GM18507 (cell line): ENCODE measurements at places on chromosomes 1 and 21.

DNA sequence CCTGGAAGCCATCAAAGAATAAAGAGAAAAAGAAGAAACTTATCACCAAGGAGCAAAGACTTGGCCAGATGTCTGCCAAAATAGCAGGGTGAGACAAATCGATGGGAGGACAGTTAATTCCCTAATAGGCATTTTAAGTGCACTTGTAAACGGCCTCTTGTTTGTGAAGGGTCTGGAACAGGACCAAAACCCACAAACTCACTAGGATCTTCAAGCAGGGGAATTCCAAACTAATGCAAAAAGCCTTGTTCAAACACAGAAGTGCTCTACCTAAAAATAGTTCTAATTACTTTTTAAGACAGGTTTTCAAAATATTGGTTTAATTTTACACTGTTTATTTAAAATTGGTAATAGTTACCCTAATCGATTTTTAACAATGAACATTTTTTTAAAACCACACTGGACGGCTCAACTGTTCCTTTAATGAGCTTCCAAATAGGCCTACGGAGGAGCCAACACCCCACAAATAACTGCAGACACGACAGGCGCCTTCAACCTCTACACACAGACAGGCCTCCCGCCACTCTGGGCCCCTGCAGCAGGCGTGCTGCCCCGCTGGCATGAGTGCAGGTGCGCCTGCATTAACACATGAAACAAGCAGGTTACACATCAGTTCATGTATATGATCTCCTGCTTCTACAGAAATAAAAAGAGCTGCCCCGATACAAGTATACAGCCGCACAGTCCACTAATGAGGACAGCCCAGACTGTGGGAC, 15.8 kb downstream of the UBE2G2 start:
- DNase-seq: no peak

- no peak for DNase-seq
Observed at GRCh38 chr1:167137332-167137781, 43.5 kb downstream of the STYXL2 start.

DNA sequence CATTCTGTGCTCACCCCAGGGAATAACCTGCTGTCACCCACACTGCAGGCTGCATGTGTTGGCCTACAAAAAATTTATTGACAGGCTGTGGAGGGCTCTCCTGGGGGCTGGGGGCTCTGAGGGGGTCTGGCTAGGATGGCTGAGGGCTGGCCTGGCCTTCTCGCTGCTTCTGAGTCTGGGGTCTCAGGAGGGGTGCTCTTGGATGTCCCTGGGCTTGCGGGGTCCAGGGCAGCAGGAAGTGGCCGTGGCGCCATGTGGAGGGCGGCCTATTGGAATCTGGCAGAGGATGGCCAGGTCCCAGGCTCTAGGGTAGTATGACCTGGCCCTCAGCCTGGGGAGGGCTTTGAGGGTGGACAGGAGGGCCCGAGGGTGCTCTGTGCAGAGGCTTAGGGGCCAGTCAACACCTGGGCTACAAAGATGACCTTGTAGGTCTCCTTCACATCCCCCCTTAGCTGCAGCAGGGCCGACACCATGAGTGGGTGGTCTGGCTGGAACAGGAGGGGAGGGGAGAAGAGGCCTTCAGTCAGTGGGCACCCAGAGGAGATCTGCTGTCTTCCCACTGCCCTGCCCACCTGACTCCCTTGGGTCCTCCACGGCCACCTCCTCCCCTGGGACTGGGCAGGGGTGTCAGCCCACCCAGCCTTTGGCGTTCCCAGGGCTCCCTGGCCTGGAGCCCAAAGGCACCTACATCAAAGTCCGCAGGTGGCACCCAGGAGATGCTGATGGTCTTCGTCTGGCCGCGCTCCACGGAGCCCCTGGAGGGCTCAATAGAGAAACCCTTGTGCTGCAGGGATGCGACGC, 3.0 kb upstream of the TMEM52 start:
- no peak for DNase-seq

DNA sequence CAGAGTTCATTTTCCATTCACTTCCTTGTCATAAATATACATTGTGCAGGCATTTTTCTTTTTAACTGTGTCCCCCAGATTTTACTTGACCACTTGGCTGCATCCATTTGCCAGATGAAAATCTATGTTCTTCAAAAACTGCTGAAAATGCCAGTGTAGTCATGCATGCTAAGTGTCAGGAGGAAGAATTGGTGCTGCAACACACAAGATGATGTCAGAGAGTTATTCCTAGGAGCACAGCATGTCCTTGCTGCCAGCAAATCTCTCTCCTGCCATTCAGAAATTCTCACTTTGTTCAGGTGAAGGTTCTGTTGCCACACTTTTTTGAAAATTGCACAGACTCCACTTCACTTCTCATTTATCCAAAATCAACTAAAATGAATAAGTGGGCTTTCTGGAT, 106.4 kb upstream of the MAGI3 start:
- no peak for DNase-seq

GRCh38 chr1:183645531-183645930, 7.6 kb downstream of the APOBEC4 start:
- no peak for DNase-seq

GRCh38 chr1:15343729-15344128, 66.0 kb upstream of the EFHD2 start:
- DNase-seq: no peak

GRCh38 chr1:226073184-226073950, 10.9 kb downstream of the H3-3A start:
- DNase-seq: no peak

GRCh38 chr1:56409112-56409691, 170.2 kb downstream of the PLPP3 start:
- peak; percentile 20 for DNase-seq

- DNase-seq: no peak
Observed at GRCh38 chr1:83818916-83819315, 180.0 kb downstream of the TTLL7 start.

DNA sequence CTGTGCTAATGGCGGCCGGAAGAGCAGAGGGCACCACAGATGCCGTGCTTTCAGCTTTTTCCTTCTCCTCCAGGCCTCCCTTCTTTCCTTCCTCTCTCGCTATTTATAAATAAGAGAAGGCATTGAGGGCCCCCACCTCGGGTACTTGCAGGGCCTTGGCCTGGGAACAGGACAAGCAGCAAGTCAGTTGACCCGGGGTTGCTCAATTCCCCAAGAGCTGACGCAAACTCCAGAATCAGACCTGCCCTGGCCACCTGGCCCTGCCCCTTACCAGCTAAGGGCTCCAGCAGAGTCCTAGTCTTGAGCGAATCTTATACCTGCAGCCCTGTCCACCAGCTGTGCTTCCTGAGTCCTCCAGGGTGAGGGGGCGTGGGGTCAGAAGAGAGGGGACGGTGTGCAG, 13.5 kb downstream of the TNFRSF1B start:
- DNase-seq: no peak

GRCh38 chr21:43994085-43994484, 18.0 kb upstream of the TRAPPC10 start:
- no peak for DNase-seq

GRCh38 chr1:2777424-2778219, 23.9 kb downstream of the TTC34 start:
- DNase-seq: no peak

DNA sequence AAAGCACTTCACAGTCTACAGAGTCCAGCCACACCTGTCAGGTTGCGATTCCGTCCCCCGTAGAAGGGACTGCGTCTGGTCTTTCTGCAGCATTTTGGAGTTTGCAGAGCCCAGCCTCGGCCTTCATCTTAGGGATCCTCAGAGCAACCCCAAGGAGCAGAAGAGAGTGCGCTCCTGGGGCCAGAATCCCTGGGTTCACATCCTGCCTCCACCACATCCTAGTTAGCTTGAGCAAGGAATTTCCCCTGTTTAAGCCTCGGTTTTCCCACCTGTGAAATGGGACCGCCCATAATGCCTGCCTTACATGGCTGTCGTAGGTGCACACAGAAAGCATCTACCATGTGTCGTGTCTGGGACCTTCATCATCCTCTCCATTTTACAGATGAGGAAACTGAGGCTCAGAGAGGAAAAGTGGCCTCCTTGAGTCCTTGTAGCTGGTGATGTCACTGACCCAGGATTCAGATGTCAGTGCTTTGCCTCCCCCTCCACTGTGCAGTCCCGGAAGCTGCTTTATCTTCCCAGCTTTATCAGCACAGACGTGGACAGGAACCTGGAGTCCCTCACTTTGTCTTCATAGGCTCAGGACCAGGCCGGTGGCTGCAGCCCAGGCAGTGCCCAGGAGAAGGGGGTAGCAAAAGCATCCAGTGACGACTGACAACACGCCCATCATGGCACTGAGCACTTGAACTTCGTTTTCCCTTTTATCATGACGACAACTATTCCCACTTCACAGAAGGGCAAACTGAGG, 438.5 kb downstream of the MATN1 start:
- no peak for DNase-seq

- no peak for DNase-seq
Observed at GRCh38 chr1:24708938-24709337, 36.3 kb upstream of the CLIC4 start.

- no peak for DNase-seq
Observed at GRCh38 chr1:107196973-107197562, 56.2 kb downstream of the NTNG1 start.

DNA sequence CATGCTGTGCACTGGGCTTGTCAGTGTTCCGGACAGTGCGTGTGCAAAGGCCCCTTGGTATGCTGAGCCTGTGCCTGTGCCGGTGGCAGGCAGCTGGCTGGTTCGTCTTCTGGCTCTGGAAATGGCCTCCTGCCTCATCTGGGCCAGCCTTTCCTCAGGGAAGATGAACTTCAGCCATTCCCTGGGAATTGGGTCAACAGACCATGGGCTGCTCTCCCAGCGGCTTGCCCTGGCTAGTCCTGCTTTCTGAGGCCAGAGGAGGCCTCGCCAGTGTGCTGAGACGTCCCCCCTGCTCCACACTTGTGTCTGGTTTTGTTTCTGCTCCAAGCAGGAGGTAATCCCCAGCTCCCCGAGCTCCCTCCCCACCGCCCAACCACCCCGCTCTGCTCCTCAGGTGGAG, 32.6 kb upstream of the RD3 start:
- DNase-seq: no peak

DNA sequence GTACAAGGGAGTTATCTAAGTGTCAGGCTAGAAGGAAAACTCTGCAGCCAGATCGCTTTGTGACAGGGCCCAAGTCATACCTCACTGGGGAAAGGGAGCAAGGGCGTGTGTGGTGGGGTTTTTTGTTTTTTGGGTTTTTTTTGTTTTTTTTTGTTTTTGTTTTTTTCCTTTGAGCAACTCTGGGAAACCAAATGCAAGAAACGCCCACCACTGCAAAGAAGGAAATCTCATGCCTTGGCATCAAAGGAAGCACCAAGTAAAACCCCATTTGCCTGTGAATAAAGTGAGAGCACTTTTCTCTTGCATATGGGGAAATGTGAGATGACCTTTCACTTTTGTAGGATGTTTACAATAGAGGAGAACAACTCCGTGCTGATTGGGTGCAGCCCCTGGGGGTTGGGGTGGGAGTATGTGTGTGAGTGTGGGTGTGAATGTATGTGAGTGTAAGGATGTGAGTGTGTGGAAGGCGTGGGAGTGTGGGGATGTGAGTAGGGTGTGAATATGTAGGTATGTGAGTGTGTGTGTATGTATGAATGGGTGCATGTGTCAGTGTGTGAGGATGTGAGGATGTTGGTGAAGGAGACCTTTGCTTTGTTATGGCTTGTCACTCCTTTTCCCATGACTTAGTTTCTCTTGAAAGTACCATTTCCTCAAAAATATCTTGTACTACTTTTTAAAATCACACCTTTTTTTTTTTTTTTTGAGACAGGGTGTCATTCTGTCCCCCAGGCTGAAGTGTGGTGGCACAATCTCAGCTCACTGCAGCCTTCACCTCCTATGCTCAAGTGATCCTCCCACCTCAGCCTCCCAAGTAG, 34.6 kb downstream of the IL12RB2 start:
- no peak for DNase-seq

GRCh38 chr1:67347688-67348472, 40.2 kb downstream of the IL12RB2 start:
- DNase-seq: no peak

DNA sequence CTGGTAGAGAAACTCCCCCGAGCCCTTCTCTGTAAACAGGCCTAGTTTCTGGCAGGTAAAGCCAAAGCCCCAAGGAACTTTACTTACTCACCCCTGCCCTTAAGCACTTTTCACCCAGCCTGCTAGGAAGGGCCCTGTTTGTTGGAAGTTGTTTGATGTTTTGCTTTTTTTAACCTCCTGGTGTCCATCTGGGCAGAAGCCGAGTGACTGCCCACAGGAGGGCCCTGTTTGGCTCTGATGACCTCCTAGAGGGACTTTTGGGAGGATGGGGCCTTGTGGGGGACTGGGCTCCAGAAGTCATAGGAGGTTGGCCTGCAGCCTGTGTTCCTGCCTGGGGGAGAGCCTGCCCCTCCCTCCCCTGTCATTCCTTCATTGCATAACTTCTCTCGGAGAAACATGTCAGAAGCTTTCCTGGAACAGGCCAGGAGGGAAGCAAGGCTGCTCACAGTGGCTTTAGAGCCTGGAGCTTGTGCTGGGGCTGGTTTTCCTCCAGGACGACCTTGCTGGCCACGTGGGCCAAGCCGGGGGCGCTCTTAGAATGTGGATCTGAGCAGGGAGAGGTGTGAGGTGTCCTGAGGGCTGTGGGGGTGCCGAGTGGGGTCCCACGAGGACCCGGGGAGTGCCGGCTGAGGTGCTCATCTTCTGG, 33.9 kb downstream of the COQ8A start:
- DNase-seq: no peak

GRCh38 chr1:189851806-189852367, 625.8 kb downstream of the BRINP3 start:
- DNase-seq: no peak

DNA sequence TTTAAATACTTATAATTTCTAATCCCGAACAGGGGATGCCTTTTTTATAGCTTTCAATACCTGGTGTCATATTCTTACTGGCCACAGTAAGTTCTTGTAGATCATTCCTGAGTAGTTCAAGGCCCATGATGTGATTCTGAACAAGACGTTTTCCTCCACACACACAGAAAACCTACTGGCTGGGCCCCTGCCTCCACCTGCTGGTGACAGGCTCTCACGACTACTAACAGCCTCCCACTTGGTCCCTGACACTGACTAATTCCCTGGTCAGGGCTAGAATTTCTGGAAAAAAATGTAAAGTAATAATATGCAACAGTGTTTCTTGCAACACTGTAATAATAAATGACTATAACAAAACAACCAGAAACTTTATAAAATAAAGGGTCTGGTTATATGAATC, 50.4 kb upstream of the RIPK4 start:
- DNase-seq: peak; percentile 42
